ENCODE measurements at places on chromosomes 7 and 10.

DNA sequence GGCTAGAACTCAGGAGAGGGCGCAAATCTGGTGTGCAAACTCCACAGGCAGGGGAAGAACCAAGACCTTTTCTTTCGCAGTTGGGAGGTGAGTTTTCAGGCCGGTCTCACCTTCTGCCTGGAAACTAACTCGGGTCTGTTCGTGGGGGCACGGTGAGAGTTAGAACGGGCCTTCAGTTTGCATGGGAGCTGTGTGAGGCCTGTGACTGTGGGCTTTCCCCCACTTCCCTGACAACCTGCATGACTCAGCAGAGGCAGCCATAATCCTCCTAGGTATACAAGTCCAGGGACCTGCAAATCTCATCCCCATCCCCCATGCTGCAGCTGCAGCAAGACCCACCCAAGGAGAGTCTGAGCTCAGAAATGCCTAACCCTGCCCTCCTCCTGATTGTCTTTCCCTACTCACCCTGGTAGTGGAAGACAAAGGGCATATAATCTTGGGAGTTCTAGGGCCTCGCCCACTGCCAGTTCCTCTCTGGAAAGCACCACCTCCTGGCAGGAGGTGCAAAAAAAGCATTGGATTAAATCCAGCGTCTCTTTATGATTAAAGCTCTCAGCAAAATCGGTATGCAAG, 194.9 kb upstream of the ETV1 start:
- no peak for DNase-seq

DNA sequence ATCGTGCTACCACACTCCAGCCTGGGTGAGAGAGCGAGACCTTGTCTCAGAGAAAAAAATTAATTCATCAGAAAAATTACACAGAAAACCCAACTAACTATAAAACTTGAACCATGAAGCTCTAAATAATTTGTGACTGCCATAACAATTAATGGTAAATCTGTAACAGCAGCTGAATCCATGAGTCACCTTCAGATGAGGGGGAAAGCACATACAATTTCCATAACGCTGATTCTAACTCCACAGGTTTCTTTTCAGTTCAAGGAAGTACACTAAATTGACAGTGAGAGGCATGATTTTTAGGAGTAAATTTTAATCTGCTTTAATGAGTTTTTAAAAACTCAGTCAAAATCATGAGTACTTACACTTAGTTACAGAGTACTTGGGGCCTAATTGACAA, 120.1 kb upstream of the NOBOX start:
- DNase-seq: no peak

DNA sequence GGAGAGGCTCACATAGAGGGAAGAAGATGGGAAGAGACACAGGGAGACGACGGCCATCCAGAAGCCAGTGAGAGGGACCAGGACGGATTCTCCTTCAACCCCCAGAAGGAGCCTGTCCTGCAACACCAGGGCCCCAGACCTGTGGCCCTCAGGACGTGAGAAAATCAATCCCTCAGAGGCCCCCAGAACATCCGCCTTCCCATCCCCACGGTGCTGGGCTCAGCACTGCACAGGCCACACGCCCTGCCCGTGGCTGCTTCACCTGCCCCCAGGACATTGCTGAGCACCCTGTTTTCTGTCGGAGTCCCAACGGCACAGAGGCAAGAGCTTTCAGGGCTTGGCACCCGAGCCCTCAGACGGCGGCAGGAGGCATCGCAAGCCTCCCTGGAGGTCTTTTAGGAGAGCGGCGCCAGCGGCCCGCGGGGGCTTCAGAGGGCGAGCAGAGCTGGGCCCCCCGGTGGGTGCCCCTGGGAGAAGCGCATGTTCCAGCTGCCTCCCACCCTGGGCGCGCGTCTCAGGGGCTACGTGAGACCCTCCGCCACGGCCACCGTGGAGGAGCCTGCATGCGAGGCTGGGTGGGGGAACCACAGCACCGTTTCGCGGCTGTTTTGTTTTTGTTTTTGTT, 42.8 kb downstream of the PDGFA start:
- no peak for DNase-seq

GRCh38 chr10:95388109-95388471, 97.3 kb upstream of the PDLIM1 start:
- no peak for DNase-seq

GRCh38 chr7:134985894-134986362, 380 bp upstream of the AGBL3 start:
- no peak for DNase-seq

DNA sequence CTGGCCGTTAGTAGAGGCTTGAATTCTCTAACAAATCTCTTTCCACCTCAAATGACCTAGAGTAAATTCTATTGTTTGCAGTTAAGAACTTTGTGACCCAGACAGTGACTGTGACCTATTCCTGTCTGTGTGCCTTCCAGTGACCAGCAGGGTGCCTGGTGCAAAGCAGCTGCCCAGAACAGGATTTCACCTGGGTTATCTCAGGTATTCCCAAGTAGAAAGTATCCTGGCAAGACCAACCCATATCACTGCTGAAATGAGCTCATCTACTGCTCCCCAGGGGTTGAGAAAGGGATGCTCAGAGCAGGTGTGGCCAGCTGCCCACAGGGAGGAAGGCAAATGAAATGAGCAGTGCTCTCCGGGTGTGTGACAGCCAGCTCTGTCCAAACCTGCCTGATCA, 2.1 kb upstream of the MSMB start:
- no peak for DNase-seq

DNA sequence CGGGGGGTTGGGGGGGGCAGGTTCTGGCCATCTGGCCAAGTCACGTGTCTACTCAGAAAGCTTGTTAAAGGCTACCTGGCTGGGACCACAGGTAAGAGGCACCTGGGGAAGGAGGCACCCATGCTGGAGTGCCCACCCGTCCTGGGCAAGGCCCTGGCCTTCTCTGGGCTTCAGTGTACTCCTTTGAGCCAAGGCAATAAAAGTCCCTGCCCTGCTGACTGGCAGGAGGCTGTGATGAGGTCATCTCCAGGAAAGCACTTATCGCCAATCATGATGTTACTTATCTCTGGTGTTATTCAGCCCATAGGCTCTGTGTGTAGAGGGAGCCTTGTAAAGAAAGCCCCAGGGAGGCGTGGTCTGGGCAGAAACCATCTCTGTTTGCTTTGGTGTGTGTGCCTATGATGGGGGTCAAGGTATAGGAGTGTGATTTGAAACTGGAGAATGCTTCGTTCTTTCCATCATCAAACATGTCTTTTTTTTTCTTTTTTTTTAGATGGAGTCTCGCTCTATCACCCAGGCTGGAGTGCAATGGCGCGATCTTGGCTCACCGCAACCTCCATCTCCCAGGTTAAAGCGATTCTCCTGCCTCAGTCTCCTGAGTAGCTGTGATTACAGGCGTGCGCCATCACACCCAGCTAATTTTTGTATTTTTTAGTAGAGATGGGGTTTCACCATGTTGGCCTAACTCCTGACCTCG, 2.5 kb upstream of the CLDN4 start:
- DNase-seq: peak; percentile 50

- DNase-seq: no peak
These were observed 268.0 kb downstream of the DYNC1I1 start for GRCh38 chr7:96040250-96040772.

Measured in activated CD4-positive, alpha-beta T cell treated with anti-CD3 and anti-CD28 coated beads for 36 hours (primary cell).